ENCODE measurements at places on chromosomes 2 and 18.

DNA sequence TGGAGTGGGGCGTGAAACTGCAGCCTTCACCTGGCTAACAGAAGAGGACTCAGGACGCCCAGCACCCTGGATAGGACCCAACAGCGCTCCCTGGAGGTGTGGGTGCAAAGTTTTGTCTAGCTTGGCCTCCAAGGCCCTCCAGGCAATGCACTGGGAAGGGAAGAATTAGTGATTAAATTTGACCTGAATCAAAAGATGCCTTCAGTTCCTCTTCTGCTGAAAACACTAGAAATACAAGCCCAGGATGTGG lies 779 bp upstream of the TRIB2 start:
- DNase-seq = peak; percentile 84

DNA sequence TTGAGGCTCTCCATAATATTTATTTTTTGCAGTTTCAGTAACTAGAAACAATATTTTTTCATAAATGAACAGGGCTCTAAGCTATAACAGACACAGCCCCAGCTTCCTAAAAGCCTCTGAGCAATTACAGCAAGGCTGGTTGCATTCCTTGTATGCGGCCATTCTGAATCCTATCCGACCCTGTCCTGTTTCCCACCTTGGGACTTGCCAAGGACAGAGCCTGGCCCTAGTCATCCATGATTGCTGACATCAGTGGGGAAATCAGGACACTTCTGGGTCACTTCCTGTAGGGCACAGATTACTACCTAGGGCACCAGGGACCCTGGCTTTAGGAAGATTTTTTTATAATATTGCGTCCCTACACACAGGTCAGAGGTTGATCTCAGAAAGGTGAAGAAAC lies 5.5 kb downstream of the TMEM177 start:
- no peak for DNase-seq

GRCh38 chr18:64419156-64419555 lies 270.3 kb upstream of the LINC00305 start:
- DNase-seq = no peak

DNA sequence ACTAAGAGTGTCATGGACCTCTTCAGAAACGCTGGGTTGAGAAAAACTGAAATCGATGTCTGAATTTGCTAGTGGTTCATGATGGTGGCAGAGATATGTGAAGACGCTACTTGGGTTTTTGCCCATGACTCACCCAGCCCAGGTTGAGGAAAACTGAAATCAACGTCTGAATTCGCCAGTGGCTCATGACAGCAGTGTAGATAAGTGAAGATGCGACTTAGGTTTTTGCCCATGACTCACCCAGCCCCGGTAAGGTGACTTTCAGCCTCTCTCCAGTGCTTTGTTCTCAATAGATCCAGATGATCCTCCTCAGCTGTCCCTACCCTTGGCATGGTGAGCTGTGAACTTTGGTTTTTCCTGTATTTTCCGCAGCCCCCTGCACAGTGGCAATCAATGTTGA lies 105.3 kb upstream of the SIX3 start:
- DNase-seq = no peak

- DNase-seq = no peak
These were observed 97.9 kb upstream of the ATL2 start for GRCh38 chr2:38474715-38475566.

- DNase-seq = no peak
These were observed 254.1 kb downstream of the TRIB2 start for GRCh38 chr2:12970861-12971260.

DNA sequence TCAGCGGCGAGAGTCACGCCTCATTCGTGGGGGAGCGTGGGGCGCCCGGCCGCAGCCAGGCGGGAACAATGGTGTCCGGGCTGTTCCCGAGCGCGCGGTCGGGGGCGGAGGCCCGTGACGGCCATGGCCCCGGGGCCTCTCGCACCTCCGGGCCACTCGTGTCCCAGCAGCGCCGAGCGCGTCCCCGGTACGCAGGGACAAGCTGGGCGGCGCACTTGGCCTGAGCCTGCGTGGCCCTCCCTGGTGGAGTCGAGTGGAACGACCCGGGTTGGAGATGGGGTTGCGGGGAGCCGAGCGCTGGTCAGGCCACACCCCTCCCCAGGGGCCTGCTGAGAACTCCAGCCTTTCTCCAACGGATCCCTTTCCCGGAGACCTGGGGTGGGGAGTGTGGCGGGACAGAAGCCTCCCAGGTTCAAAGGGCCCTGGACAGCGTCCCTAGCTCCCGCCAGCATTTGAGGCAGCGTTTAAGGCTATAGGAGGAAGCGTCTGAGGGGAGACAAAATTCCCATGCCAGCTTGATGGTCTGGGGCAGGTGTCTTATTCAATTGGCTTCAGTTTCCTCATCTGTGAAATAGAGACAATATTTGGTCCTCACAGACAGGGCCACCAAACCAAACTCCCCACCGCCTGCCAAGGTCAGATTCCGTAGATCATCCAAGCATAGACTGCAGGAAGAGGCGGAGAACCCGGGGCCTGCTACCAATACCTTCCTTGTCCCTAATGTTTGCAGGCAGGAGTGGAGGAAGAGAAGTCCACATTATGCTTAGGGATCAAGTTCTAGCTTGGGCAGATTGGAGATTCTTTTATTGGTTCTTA lies 553 bp downstream of the CNDP2 start:
- DNase-seq = no peak

- DNase-seq = peak; percentile 48
These were observed 244.6 kb upstream of the RND3 start for GRCh38 chr2:150732064-150732463.

- no peak for DNase-seq
These were observed 199.7 kb downstream of the PIEZO2 start for GRCh38 chr18:10949655-10950054.

DNA sequence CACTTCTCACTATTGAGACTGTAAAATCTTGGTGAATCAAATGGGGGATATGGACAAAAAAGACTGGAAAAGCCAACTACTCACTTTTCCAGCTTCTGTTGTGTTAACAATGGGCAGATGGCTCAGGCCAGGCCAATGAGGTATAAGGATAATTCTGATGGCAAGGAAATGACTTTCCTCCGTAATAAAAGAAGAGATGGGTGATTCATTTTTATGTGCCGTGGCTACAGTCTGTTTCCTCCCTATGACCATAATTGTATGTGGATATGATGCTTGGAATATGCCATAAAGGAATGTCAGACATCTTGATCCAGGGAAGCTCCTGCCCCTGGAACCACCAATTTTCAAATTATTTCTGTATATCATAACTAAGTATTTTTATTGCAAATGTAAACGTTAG lies 406.8 kb downstream of the CCDC85A start:
- no peak for DNase-seq

- peak; percentile 96 for DNase-seq
These were observed 55.5 kb downstream of the SEPTIN10 start for GRCh38 chr2:109558076-109558882.

DNA sequence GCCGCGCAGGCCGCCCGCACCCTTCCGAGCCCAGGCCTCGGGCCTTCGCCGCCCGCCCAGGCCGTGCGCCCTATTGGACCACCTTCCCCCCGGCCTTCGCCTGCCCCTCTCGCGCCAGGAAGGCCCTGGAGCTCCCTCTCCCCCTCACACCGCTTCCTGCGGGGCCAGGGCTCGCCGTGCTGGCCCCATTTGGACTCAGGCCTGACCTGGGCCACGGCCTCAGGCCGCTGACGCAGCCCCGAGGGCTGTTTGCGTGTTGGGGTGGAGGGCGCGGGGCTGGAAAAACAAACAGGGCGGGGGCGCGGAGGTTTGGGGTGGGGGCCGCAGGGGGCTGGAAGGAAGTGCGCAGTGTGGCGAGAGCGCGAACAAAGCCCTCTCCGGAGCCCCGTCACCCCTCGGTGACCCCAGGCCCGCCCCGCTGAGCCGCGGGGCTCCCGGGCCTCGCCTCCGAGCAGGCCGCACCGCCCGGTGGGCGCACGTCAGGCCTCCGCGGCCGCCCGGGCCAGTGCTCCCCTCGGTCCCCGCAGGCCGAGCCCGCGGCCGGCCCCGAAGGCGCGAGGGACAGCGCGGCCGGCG lies 12.3 kb upstream of the SIX3 start:
- no peak for DNase-seq

GRCh38 chr2:166171216-166171615 lies 43.4 kb upstream of the SCN1A start:
- DNase-seq = no peak

- DNase-seq = no peak
These were observed 88.1 kb upstream of the SEC11C start for GRCh38 chr18:59051470-59052165.

- DNase-seq = no peak
These were observed 62.1 kb downstream of the LRRFIP1 start for GRCh38 chr2:237689336-237690131.

DNA sequence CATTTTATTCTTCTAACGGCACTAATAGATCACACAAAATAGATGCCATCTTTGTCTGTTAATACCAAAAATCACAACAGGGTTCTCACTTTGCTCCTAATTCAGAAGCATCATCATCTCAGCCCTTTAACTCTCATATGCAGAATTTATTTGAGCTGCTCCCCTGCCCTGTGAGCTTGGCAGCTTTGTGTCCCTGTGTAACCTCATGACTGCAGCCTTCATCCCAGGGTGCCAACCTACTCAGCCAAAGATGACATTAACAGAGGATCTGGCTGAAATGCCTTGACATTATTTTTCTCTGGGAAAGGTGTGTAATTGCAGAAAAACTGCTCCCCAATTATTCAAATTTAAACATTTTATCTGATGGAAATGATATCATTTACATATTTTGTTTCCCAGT lies 319.4 kb downstream of the NRXN1 start:
- no peak for DNase-seq

DNA sequence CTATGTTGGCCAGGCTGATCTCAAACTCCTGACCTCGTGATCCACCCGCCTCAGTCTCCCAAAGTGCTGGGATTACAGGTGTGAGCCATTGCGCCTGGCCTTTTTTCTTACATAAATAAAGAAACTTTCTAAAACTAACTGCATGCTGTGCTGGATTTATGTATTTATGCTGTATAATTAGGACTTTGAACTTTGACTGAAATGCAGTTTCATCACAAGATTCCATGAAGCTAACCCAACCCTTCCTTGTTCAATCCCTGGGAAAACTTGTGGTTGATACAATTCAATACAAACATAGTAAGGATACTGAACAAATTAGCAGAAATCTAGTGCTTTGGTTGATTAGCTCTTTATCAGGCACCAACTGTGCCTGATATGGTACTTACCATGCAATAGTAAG lies 20.9 kb upstream of the SLC35F5 start:
- no peak for DNase-seq

- DNase-seq = no peak
These were observed 142.3 kb downstream of the ACOXL start for GRCh38 chr2:110874453-110875383.

- DNase-seq = no peak
These were observed 39.5 kb downstream of the AOX1 start for GRCh38 chr2:200625282-200625681.

DNA sequence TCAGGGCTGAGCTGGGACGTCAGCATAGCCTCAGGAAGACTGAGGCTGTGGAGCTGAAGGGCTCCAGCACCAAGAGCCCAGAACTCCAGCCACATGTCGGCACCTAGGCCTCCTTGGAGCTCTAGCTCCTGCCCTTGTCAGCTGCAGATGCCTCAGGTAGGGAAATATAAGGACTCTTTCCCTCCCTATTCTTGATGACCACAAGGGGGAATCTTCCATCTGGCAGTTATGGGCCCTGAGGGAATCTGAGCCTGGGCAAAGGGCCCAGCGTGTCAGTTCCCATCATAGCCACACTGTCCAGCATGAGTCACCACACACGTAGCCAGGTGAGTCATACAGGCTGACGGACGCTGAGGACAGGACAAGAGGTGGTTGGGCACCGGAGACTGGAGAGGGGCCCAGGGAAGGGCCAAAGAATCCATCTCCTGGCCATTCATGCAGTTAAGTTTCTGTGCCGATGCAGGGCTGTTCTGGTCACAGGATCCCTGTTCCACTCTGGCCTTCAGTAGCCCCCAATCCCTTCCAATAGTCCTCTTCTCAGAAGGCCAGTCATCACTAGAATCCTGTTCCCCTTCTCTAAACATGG lies 1.8 kb downstream of the MPV17 start:
- DNase-seq = peak; percentile 91

DNA sequence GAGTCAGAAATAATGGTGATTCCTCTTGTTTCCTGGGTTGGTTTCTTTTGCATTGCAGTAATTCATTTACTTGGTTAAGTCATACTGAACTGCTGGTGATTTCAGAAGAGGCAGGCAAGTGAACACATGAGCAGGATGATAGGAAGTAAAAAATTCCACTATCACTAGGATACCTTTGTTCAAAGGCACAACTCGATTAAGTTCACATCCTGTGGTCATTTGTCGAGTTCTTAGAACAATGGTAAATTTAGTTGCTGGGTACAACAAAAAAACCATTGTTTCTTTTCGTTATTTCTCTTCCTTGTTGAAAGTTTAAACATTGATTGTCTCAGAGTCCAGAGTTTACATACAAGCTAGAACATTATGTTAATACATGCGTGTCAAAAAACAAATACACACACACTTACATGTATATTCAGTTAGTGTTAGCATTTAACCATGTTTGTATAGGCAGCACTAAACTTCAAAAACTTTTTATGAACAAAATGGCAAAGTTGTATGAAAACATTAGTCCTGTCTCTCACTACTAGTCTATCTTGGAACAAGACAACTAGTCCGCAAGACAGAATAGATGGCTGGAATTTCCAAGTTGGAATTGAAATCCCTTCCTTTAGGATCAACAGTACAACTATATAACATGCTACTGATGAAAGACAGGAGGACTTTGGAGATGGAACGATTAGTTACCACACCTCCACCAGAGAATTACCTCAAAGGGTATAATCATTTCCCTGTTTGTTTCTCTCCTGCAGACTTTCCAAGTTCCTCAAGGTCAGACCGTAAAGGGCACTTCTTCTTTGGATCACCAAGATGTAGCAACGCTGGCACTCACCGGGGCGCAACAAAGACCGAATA lies 26.2 kb downstream of the STK39 start:
- DNase-seq = peak; percentile 81

- DNase-seq = no peak
These were observed 35.2 kb upstream of the MLPH start for GRCh38 chr2:237451643-237452469.

DNA sequence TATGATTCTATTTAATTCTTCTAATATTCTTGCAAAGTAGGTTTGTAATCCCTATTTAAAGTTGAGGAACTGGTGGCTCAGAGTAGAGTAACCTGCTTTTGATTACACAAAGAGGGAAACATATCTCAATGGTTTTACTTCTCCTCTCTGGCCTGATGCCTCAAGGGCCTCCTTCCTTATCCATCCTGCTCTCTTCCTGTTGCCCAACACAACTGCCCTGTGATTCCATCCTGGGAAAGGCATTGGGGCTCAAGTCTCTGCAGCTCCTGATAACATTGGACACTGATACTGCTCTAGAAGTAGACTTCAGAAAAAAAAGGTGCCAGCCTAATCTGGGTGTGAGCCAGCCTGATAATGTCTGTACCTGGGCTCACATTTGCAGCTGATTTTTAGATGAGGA lies 75.8 kb downstream of the RDH14 start:
- no peak for DNase-seq

- no peak for DNase-seq
These were observed 49.9 kb downstream of the SOX11 start for GRCh38 chr2:5742126-5742525.

All from endothelial cell of umbilical vein (primary cell).